ENCODE measurements at places on chromosomes 12 and 14.
A peak's percentile ranks its signal among the peaks of the same experiment; 100 is the strongest.

DNA sequence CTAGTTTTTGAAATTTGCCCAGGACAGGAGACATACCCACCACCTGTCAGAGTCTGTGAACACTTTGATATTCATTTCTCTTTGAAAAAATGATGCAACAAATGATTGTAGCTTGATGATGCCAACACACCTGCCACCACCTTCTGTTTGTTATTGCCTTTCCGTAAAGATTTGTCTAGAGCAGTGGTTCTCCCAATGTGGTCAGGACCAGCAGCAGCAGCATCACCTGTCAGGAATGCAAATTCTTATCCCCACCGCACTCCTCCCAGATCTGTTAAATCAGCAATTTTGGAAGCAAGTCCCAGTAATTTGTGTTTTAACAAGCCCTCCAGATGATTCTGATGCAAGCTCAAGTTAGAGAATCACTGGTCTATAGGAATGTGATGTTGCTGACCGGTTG is 9.9 kb downstream of the CCDC175 start:
- DNase-seq, result no peak

DNA sequence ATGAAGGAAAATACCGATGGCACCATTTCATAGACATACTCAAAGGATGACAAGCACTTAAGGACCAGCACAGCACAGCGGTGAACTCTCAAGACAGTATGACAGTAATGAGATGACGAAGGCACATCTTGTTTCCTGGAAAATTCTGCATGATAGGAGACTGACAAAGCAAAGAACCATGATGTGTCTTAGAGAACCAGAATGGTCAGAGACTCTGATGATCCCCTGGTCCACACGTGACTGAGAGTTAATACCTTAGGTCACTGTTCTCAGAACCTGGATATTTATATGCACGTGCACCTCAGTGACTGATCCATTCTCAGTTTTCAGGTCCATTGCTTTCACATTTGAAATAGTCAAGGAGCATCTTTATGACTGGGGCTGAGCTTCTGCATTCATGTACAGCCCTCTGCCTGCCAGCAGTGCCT is 35.3 kb downstream of the PROX2 start:
- no peak for DNase-seq

- no peak for DNase-seq
These were observed 771.7 kb upstream of the TMEM132C start for GRCh38 chr12:127494961-127495915.

DNA sequence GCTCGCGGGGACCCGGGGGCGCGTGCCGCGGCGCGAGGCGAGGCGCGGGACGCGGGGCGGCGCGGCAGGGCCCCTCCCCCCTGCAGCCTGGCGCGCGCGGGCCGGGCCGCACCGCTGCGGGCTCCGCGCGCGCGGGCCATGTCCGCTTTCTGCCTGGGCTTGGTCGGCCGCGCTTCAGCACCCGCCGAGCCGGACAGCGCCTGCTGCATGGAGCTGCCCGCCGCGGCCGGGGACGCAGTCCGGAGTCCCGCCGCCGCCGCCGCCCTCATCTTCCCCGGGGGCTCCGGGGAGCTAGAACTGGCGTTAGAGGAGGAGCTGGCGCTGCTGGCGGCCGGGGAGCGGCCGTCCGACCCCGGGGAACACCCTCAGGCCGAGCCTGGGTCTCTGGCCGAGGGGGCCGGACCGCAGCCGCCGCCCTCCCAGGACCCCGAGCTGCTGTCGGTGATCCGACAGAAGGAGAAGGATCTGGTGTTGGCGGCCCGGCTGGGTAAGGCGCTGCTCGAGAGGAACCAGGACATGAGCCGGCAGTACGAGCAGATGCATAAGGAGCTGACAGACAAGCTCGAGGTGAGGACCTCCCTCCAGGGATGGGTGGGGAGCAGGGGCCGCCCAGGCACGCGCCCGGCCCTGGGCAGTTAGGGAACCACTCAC is 820 bp downstream of the BICDL1 start:
- DNase-seq, result peak; percentile 38

DNA sequence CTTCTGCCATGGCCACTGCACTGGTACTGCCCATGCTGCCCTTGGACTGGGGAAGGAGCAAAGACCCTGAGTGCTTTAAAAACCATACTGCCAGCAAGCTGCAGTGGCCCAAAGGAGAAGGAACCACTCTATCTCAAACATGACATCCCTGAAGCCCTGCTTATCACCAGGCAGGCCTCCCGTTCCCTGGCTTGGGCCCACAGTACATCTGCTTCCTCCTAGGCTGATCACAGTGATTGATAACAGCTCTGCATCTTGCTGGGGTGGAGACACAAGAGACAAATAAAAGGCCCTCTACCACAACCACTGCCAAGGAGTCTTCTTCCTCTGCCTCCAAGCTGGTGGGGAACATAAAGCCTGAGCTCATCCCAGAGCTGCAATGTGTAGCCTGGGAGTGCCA is 567.5 kb downstream of the TRHDE start:
- DNase-seq, result no peak

GRCh38 chr12:32902287-32902997 is 5.9 kb upstream of the PKP2 start:
- DNase-seq, result no peak

DNA sequence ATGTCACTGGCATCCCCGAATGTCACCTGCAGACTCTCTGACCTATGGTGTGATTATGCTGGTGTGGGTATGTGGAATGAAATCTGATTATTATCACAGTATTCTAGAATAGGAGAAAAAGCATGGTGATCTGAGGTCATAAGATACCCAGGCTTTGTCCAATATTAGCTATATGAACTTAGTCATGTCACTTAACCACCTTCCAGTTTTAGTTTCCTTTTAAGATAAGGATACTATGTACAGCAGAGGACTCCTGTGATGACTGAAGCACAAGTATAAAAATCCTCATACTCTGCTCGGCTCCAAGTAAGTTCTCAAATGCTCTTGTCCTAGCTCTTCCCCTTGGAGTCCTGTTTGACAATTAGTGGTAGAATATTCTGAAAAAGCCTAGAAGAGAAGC is 2.8 kb downstream of the GNS start:
- DNase-seq, result no peak

GRCh38 chr14:71521238-71522135 is 410.7 kb upstream of the RGS6 start:
- DNase-seq, result no peak

- DNase-seq, result no peak
These were observed 89.2 kb upstream of the PCED1B start for GRCh38 chr12:46990211-46990610.

GRCh38 chr14:29821661-29822429 is 105.8 kb downstream of the PRKD1 start:
- no peak for DNase-seq

GRCh38 chr12:51329742-51330141 is 5.8 kb upstream of the BIN2 start:
- DNase-seq, result no peak

GRCh38 chr12:57347284-57347683 is 83.6 kb downstream of the R3HDM2 start:
- DNase-seq, result no peak

DNA sequence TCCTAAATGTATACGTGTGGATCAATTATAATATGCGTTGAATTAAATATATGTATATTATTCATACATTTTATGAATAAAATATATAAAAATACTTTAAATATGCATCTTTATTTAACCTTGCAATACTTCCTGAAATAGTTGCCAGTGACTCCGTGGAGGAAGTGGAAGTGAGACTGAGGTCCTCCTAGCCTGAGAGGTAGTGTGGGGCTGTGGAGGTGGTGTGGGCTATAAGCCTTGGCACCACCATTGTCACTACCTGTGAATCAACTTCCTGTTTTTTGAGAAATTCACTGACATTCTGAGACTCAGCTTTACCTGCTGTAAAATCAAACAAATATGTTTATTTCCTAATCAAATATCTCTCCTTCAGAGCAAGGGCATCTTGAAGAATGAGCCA is 514.2 kb downstream of the VRK1 start:
- no peak for DNase-seq

GRCh38 chr14:75050852-75051555 is at the start of gene MLH3:
Gene MLH3, minus strand, starts transcription at chr14:75051467. Its CDS starts 1,812 bp downstream, at chr14:75049655.
- DNase-seq, result peak; percentile 40

All from GDM1 (cell line).